ENCODE measurements at places on chromosomes 6 and 20.

DNA sequence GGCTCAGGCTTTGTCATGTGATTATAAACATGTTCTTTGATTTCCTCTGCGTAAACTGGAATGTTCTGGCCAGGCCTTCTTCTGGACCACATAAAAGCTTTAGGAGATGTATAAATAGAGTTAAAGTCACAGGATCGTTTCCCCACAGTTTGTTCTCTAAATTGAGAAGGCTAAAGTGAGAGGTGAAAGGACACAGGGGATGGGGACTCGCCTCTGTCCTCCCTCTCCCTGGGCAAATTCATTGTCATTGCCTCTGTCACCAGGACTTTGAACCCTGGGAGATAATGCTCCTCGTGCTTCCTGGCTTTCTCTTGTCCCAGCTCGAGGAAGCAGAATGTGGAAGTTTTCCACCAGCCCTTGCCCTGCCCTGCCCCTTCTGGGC, 20.3 kb upstream of the ZFAND3 start:
- no peak for DNase-seq

GRCh38 chr20:24681634-24682495, 212.4 kb downstream of the SYNDIG1 start:
- no peak for DNase-seq

GRCh38 chr20:34544109-34544796, 14.3 kb upstream of the MAP1LC3A start:
- no peak for DNase-seq

DNA sequence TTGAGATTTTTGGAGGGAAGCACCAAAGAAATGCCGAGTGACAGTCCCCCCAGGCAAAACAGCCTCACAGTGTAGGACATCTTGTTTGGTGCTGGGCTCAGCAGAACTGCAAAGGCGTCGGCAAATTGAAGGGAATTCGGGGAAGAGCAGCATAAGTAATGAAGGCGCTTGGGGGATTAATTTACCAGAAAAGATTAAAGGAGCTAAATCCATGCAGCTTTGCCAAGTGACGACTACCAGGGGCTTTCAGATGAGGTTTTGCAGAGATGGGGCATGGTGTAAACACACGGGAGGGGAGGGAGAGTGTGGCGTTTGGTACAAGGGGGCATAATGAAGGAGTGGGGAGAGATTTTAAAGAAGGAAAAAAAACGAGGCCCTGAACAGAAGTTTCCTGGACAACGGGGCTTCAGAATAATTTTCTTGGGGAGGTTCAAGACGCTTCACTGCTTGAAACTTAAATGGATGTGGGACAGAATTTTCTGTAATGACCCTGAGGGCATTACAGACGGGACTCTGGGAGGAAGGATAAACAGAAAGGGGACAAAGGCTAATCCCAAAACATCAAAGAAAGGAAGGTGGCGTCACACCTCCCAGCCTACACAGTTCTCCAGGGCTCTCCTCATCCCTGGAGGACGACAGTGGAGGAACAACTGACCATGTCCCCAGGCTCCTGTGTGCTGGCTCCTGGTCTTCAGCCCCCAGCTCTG, 45.4 kb upstream of the CDH22 start:
- no peak for DNase-seq

DNA sequence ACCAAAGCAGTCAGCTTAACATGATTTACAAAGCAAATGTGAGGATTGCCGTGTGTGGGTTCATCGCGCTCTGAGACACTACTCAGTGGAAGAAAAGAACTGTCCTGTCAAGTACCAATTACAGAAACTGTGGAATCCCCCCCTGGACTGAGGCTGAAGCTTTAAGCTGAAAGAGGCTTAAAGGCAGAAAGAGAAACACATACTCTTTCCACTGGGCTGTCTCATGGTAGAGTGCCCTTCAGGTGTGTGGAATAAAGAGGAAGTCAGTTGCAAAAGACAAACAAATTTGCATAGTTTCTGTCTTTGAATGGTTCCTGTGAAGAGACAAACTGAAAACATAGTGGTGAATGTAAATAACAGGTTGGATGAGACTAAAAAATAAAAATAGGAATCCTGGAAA, 560.4 kb upstream of the SYNCRIP start:
- DNase-seq, result no peak

DNA sequence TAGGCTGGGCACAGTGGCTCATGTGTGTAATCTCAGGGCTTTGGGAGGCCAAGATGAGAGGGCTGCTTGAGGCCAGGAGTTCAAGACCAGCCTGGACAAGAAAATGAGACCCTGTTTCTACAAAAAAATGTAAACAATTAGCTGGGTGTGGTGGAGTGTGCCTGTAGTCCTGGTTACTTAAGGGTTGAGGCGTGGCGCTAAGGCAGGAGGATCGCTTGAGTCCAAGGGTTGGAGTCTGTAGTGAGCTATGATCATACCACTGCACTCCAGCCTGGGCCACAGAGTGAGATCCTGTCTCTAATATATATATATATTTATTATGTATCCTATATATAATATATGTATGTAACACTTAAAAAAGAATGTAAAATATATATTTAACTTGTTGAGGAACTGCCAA, 7.9 kb upstream of the ABRACL start:
- DNase-seq, result no peak

DNA sequence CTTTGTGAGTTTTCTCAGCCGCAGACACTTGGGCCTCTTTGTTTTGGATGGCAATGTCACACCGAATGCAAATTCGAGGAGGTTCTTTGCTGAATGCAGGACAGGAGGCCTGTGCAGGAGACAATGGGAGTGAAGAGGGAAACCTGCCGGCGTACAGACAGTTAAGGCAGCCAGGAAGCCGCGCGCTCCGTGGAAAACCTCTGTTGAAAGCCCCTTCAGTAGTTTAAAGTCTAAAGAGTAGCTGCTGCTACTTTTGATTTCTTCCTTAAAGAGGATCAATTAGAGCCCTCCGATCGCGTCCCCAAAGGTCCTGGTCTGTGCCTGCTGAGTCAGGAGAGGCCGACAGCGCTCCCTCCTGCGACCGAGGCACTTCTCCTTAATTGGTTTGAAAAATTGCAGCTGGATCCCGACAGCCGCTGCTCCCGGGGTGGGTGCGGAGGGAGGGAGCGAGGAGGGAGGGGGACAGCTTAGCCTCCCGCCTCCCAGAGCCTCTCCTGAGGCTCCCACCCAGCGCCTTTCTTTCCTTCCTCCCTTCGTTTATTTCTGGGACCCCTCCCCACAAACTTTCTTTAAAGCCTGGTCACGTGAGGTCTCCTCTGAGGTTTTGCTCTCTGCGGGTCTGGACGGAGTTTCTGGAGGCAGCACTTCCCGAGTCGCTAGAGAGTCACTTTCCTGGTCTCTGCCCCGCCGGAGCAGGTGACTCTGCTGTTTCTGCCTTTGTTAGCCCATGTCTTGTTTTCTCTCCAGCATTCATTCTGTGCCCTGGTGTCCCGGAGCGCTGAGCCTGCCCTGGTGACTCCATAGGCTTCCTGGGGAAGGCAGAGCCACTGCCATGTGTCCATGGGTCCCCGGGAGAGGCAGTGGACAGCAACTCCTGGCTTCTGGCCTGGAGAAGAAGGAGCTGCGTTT, 22.3 kb upstream of the RPP40 start:
- DNase-seq, result no peak

GRCh38 chr20:20089018-20089417, 36.7 kb downstream of the CFAP61 start:
- DNase-seq, result no peak

GRCh38 chr20:54219751-54220426, 12.0 kb downstream of the PFDN4 start:
- DNase-seq, result no peak

- DNase-seq, result no peak
These were observed 132.7 kb upstream of the GMDS start for GRCh38 chr6:2378046-2378657.

DNA sequence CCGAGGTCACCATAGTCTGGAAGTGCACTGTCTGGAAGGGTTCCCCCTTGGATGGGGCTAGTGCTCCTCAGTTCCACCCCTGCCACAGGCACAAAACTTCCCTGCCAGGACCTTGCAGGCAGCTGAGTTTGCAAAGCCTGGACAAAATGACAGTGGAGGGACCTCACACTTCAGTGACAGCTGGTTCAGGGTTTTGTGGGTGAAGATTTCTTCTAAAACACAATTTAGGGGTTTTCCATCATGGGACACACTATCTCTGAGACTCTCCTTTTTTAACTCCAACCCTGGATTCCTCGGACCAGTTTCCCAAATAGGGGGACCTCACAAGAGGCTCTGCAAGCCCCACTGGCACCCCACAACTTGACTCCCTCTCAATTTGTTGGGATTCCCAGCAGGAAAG, 33.6 kb upstream of the PREX1 start:
- no peak for DNase-seq

- no peak for DNase-seq
These were observed 61.9 kb downstream of the ESR1 start for GRCh38 chr6:151869345-151869744.

DNA sequence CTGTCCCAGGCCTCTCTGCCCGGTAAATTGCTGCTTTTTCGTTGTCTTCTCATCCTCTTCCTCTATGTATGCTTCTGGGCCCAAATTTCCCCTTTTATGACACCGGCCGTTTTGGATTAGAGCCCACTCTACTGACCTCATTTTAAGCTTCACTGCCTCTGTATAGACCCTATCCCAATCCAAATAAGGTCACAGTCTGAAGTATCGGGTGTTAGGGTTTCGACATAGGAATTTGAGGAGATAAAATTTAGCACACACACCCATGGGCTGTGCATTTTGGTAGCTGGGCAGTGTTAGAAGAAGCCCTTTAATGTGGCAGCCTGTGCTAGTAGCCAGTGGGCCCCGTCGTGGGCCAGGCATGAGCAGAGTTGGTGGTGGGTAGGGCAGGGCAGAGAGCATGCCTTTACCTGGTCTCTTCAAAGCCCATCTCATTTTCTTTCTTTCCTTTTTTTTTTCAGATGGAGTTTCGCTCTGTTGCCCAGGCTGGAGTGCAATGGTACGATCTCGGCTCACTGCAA, 27.9 kb upstream of the EZR start:
- no peak for DNase-seq

GRCh38 chr6:117270055-117270842, 4.9 kb downstream of the VGLL2 start:
- DNase-seq, result no peak

DNA sequence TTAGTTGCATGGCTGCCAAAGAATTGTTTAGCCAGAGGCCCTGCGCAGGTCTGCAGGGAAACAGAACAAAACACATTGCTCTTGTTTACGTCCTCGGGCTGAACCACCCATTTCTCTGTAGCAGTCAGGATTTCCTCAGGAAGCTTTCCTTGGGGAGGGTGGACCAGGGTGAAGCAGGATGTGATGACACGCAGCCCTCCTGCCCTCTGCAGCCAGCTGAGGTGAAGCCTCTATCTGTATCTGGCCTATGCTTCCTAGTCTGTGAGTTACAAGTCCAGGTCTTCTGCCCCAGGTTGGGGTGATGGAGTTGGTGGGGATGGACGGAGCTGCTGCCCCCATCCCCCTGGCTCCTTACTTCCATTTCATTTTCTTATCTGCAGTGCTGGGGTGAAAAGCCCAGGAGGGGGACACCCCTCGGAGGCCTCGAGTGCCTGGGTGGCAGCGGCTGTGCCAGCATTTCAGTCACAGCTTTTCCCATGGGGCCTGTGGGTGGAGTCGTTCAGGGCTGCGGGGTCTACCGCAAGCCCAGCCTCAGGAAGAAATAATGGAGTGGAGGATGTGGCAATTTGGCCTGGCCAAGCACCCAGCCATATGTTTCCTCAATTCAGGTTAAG, 24.9 kb downstream of the SASH1 start:
- DNase-seq, result no peak

- DNase-seq, result no peak
These were observed 902 bp downstream of the ZNF337 start for GRCh38 chr20:25695532-25696370.

- DNase-seq, result no peak
These were observed 6.7 kb downstream of the OPN5 start for GRCh38 chr6:47788498-47788884.

DNA sequence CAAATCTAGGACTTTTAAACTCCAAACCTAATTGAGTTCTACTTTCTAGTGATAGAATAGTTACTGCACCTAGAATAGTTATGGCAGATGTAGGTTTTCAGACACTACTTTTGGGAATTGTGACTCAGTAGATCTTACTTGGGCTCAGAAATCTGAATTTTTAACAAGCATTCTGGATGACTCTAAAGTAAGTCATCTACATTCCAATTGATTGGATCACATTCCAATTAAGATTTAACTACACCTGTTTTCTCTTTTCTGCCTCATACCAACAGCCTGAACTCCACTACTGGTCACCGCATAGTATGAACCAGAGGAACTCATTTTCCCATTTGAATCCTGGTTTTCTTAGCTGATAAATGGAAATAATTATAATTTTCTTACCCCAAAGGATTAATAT, 49.5 kb upstream of the TFAP2D start:
- DNase-seq, result no peak

DNA sequence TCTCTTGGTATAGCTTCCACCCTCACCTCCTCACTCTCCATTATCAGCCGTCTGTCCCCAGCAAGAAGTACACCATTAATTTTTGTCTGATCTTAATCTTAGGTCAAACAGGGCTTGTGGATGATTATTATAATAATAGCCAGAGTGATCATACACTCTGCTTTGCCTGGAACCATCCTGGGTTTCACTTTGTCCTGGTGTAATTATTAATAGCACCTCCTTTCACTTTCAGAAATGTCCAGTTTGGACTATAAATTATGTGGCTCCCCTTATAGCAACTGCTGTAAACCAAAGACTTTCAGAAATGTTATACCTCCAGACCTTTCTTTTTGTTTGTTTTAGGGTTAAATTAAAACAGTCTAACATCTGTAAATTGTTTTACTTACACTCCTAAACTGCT, 951 bp upstream of the TRIM31 start:
- no peak for DNase-seq

GRCh38 chr6:116624036-116624805, 7.9 kb downstream of the RSPH4A start:
- DNase-seq, result no peak

- no peak for DNase-seq
These were observed 68.6 kb upstream of the MARCKS start for GRCh38 chr6:113788586-113788985.

- no peak for DNase-seq
These were observed 3.8 kb downstream of the BCAS4 start for GRCh38 chr20:50798650-50799049.

- DNase-seq, result no peak
These were observed 35.7 kb downstream of the RRBP1 start for GRCh38 chr20:17646209-17646960.

GRCh38 chr6:56440551-56440981, 193.2 kb upstream of the COL21A1 start:
- no peak for DNase-seq

- DNase-seq, result no peak
These were observed 276.0 kb downstream of the TFAP2A start for GRCh38 chr6:10138917-10139316.

- DNase-seq, result no peak
These were observed 59.0 kb downstream of the TCP11 start for GRCh38 chr6:35082046-35082732.

DNA sequence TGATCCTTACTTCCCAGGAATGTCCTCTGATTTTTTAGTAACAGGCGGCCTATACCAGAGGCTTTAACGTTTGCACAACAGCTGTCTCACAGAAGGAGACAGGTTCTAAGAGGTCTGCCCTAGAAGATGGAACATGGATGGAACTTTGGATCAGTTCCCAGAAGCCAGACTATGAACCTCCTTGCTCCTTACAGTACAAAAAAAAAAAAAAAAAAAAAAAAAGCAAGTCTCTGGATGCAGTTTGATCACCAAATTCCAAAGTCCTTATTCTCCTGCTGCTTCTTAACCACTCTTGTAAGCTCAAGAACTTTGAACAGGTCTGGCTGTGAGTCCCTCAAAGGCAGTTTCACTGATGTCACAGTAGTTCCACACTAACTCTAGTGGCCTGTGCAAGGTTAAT, 2.0 kb upstream of the TRMT11 start:
- DNase-seq, result no peak
